Activated T-helper 1 cell treated with Interleukin-2 at 50 U/mL for 16 hours (primary cell): ENCODE measurements at places on chromosomes 1 and 21.

GRCh38 chr1:180415236-180415848 is 87.0 kb downstream of the ACBD6 start:
- DNase-seq = no peak

DNA sequence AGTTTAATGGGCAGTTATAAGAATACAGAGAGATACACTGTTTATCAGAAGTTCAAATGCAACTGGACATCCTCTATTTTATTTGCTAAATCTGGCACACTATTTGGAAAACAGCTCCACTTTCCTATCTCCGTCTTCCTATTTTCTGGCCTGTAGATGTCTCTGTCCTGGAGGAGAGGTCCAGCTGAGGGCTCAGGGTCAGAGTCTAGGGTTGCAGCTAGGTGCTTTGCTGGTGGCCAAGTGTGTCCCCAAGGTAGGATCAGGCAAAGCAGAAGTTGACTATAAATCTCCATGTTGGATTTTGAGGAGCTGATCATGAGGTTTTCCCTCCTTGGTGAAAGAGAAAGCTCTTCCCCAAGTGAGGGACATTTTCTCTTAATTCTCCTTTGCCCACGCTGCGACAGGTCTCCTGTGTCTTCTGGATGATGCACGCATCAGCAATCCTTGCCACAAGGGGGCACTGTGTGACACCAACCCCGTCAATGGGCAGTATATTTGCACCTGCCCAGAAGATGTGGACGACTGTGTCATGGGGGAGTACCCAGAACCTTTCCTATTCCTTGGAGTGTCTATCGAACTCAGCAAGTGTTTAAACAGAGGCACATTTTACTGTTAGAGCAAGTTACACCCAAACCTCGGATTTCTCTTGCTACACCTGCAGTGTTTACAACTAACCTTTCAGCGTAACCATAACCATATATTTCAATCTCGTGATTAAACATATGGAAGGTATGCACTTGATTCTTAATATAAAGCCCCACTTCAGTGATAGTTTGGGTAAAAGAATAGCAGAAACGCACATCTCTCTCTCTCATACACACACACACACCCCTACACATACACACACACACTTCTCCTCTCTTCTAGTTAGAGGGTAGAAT is 10.2 kb downstream of the ADAM30 start:
- DNase-seq = no peak

- DNase-seq = no peak
Observed at GRCh38 chr1:247212627-247213617, 41.1 kb upstream of the ZNF124 start.

GRCh38 chr21:43287111-43287760 is 118.4 kb downstream of the CRYAA start:
- no peak for DNase-seq

DNA sequence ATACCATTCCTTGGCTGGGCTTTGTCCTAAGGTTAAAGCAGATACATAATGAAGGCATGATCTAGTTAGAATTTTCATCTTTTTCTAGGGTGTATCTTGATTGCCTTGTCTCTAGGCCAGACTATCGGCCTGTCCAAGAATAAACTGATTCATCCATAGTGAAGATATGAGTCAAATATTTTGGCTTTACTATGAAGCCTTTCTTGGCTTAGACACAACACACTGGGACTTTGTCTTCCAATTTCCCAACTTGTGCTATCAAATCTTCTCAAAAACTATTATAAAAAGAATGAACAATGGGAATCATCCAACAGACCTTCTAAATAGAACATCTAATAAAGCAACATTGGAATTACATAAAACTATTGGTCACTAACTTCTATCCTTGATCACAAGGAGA is 64.8 kb downstream of the WARS2 start:
- no peak for DNase-seq

GRCh38 chr1:153345187-153346076 is 3.2 kb downstream of the PGLYRP4 start:
- no peak for DNase-seq

DNA sequence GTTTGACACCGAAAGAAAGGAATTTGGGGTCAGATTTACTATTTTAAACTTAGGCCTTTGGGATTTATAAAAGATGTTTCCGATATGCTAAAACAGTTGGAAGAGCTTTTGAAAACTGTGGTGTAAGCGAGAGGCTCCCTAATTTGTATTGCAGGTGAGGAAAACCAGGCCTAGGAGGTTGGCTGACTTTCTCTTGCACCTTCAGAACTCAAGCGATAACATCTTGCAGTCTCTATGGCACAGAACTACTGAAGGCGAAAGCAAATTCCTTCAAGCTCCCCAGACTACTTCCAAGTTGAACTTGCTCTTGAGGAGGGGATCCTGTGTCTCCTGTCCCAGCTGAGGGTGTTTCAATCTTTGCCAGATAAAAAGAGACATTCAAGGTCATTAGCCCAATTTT is 685.7 kb downstream of the ADGRL2 start:
- no peak for DNase-seq

GRCh38 chr1:169479363-169480066 is 6.2 kb downstream of the SLC19A2 start:
- no peak for DNase-seq

DNA sequence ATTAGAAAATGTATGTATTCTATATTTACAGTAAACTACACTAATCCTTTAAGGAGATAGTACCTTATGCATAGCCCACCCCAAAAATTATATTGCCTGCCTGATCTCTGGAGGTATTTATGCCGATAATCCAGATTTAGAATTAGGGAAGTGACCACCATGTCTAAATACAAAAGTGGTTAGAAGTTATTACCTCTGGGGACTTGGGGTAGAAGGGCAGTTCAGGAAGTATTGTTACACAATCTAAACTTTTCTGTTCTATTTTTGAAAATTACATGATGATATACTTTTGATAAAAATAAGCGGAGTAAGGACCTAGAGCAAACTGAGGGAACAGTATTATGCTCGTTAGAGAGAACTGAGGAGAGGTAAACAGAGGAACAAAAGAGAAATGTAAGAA is 90.5 kb upstream of the ZP4 start:
- DNase-seq = no peak
